Coronary artery (tissue), 2 donors: ENCODE measurements at places on chromosomes 16 and 17.

DNA sequence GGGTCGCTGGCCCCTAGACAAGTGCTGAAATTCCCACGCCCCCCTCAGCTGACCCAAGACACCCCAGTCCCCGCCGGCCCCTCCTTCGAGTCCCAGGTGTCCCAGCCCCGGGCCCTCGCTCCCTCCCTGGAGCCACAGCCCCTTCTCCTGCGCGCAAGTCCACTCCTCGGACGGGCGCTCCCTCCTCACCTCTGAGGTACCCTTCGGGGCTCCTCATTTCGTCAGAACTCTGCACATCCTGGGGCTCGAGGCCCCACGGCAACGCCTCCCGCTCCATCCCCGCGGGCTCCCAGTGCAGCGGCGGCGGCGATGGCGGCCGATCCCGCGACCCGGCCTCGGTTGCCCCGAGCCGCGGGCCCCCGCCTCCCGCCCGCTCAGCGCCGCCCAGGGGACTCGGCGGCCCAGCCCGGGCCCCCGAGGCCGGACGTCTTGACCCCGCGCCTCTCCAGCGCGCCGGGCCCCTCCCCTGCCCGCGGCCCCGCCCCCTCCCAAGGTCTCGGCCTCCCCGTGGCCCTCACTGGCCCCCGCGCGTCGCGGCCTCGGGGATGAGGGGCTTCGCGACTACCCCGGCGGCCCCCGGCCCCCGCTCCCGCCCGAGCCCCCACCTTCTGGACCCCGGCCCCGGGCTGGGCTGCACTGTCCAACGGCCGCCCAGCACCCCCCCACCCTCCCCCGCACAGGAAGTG is at the start of gene ZNF768:
Gene ZNF768 (minus strand): TSS at position 430 of the 686 bp plus-strand sequence. CDS start 153 bp downstream, at position 277.
- DNase-seq = no peak

DNA sequence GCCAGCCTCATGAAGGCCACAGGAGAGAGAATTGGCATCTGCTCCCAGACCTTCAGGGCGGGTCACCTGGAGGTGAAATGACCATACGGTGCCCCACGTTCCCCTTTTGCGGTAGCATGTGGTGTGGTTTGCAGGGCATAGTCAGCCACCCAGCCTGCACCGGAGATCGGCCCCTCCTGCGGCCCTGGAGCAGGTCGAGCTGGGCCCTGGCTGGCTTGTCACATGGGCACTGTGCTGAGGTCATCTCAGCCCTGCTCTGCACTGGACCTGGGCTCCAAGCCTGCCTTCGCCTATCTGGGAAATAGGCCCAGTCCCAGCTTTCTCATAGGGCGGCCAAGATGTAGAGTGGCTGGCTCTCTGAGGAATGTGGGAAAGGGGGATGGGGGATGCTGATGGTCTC is 16.2 kb downstream of the GSE1 start:
- DNase-seq = no peak

- no peak for DNase-seq
These were observed 15.5 kb downstream of the MXRA7 start for GRCh38 chr17:76695059-76695831.

GRCh38 chr17:60332574-60332973 is 59.4 kb downstream of the USP32 start:
- no peak for DNase-seq

DNA sequence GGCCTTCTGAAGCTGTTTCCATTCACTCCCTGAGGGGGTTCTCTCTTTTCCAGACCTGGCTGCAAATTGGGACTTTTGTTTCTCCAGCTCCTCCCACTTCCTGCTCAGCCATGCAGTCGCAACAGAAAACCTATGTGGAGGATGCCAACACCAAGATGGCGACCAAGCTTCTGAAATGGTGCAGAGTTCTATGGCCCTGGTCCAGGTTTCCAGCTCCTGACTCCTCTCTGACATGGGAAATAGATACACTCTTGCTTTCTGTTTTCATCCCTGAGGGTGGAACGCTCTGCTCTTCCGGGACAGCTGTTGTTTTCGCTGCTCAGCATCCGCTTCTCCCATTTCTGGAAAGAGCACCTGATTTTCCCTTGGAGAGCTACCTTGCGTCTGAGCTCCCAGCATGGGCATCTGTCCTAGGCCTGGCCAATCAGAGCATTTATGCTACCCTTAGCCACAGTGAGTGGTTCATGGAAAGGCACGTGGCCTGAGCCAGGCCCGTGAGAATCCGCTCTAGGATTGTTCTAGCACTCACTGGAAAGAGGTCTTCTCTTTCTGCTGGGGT is 8.1 kb downstream of the GPRC5B start:
- DNase-seq = no peak

DNA sequence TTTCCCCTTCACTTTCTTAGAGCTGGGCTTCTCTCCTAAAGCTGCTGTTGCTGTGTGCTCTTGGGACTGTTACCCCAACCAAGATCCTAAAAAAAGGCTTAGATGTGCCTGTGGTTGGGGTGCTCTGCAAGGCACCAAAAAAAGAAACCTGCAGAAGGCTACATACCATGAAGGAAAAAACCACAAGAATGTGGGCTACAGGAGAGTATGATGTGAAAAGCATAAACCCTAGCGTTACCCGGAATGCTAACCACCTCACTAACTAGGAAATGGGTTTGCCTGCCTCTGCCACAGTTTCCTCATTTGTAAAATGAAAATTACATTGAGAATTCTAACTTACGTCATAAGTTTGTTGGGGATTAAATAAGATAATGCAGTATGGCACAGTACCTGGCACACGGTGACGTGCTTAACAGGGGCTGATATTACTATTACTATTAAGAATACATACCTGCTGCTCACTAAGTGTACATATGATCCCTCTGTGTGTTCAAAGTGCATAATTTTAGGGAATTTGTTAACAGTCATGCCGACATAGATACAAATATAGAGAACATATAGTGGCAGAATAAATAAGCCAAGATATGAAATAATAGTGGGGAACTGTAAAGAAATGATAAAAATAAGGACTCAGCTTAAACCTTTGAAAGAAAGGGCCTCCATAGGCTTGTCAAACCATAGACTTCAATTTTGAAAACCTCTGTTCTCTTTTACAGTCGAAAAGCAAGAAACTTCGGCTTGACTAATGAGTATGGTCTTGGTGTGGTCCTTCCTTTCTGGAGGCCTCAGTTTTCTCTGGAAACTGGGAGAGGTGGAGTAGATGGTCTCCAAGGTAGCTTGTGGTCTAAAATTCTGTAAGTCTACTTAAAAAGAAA is 177.8 kb upstream of the TBX2 start:
- DNase-seq = no peak
